ENCODE measurements at places on chromosomes 4 and X. TPM values are rescaled to one million over a fixed set of nuclear protein-coding genes. Genes with fewer than 3 reads are reported as not detected.

Gene SLIT2
- total RNA-seq = 70.3 TPM

Gene IL1RAPL1
- total RNA-seq = not detected

Gene CEP135
- 10.7 TPM for total RNA-seq

Gene LRIT3
- 0.27 TPM for total RNA-seq

GRCh38 chr4:150235808-150236271 lies 157.6 kb downstream of the DCLK2 start:
- no peak for DNase-seq

DNA sequence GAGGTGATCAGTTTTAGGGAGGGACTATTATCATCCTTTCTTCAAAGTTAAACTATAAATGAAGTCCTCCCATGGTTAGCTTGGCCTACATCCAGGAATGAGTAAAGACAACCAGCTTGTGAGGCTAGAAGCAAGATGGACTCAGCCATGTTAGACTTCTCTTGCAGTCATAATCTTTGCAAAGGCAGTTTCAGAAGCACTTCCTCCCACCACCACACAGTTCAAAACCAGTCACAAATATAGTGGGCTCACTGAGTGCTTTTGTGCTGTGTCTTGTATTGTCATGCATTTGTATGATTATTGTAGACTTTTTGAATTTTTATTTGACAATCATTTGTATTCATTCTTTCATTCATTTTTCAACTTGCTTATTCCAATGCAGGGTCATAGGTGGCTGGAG lies 204.5 kb downstream of the ZNF674 start:
- DNase-seq = no peak

DNA sequence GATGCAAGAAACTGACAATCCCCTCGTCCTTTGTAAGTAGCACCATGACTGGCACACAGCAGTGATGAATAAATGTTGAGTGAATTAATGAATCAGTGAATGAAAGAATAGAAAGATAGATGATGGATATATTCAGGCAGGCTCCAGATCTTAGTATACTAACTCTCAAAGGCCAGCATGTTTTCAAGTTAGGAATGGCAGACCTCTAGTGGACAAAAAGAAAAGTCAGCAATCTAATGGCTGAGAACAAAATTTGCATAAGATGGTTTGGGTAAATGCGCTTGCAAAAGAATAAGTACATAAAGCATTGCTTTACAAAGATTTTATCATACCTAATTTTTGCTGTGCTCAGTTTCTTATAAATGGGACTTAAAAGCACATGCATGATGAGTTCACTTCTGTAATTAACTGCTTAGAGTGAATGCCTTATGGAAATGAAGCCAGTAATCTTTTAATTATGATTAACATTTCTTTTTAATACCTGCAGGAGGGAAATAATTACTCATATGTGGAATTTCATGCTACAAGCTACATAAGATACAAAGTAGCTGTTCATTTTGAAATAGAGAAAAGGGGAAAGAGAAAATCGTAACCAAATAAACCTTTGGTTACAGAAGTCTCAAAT lies 126.9 kb upstream of the GPRIN3 start:
- no peak for DNase-seq

GRCh38 chr4:52856801-52857200 lies 5.3 kb upstream of the RASL11B start:
- DNase-seq = no peak

DNA sequence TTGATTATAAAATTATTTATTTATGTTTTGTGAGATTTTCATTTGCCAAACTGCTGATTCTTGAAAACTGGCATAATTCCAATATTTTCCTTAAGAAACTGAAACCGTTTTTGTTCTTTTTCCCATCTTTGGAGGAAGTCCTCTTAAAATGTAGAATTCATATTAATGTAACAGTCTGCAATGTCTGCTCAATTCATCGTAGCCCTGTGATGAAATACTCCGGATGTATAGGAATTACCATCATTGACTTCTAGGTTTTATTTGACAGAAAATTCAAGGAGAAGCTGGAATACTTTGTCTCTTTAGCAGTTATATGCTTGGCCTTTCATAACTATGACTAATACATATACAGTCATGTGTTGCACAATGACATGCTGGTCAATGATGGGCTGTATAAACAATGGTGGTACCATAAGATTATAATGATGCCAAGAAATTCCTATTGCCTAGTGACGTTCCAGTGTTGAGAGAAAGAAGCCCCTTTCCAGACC lies 185.0 kb upstream of the GPRIN3 start:
- DNase-seq = no peak

DNA sequence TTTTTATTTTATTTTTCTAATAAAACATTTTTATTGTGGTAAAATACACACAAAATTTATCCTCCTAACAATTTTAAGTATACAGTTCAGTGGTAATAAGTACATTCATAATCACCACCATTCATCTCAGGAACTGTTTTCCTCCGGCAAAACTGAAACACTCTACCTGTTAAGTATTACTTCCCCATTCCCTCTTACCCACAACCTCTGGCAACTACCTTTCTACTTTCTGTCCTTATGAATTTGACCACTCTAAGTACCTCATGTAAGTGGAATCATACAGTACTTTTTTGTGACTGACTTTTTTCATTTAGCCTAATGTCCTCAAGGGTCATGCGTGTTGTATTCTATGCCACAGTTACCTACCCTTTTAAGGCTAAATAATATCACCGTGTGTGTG lies 21.1 kb upstream of the HSFX4 start:
- DNase-seq = no peak

DNA sequence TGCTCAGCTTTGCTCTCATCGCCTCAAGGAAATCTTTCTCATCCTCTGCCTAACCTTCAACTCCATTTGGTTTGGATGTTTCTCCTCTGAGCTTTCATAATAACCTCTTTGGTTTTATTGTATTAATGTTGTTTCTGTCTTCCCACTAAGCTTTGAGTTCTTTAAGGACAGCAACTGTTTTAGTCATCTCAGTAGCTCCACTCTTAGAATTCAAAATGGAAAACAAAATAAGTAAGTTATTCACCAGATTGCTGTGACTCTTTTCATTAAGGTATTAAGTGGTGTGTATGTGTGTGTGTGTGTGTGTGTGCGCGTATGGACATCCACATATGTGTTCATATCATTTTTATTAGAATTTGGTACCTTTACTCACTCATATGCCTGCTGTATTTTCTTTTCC lies 279.2 kb upstream of the BOD1L1 start:
- no peak for DNase-seq

DNA sequence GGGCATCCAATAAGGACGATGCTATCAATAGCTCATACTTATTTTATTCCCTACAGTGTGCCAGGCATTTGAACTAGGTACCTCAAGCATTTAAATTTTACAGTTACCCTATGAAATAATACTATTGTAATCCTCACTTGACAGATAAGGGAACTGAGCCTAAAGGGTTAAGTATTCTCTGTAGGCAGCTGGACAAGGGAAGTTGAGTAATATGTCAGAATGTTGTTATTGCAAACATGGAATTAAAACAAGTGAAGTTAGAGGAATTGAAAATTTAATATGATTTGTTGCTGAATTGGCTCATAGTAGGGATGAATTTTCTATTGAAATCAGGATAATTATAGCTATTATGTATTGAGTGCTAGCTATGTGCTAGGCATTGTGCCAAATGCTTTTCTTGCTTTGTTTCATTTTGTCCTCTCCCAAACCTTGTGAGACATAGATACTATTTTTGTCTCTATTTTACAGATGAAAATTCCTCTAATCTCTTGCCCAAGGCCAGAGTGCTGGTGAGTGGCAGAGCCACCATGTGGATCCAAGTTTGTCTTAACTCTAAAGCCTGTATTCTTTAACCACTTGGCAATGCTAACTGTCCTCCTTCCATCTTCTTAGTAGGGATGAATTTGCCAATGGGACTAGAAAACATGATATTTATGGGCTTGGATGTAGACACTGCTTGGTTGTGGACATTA lies 58.1 kb downstream of the TMEM164 start:
- DNase-seq = no peak
